ENCODE measurements at places on chromosomes 1 and 21.

DNA sequence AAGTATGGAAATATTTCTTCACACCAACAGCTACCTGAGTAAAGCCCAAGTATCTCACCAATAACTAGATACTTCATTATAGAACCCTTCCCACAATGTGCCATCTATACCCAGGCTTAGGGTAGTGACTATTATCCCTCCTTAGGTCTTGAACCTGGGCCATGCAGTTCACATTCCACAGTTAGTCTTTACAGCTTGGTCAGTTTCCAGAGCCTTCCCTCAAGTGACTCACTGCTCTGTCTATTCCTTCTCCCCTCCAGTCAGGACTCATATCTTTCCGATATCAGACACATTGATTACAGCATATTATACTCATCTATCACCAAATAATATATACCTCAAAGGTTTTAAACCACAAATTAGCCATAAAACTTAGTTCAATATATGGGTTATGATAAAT, 23.6 kb downstream of the VAMP4 start:
- DNase-seq = no peak

DNA sequence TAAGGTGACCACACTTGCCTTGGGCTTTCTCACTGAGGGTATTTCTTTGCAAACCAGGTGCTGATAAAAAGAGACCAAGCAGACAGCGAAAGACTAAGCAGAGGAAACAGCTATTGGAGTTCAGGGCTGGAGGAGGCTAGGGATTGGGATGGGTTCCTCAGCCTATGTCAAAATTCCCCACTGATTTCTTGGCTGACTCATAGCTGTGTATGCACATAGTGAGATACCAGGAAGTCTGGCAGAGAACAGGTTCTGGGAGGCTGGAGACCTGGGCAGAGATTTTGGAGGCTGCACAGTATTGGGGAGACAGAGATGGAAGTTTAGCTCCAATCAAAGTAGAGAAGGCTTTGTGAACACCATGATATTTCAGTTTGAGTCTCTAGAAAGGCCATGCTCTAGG, 25.3 kb downstream of the YARS1 start:
- no peak for DNase-seq

DNA sequence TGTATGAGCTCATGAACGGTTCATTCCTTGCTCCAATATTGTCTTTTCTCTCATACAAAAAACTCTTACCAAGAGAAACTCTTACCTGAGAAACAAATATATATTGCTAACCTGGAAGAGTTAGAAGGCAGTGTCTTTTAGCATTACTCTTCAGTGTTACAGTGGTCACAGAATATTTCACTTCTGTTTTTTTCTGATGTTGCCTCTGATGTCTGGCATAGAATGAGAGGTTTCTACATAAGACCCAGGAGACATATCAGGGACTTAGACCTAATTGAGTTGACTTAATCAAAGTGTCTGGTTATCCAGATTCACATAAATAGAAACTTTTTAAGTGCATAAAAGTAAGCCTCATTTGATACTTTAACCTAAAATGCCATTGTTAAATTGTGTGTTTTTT, 923.8 kb downstream of the TTLL7 start:
- no peak for DNase-seq

GRCh38 chr21:17646790-17647189, 34.1 kb upstream of the BTG3 start:
- DNase-seq = no peak

DNA sequence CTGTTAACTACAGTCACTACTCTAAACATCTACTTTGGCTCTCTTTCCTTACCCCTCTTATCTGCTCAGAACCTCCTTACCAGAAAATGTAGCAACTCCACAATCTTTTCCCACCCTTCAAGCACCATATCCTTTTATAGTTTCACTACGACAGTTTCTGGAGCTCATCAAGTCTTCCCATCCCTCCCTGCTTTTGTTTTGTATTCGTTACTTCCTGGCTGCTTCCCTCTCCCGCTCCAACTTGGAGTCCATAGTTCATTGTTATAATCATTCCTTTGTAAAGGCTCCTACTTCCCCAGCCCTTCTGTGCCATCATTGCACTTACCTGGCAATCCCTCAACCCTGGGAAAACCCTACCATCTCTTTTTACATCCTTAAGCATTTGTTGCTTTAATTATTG, 18.0 kb downstream of the MPZL1 start:
- DNase-seq = no peak
